ENCODE measurements at places on chromosomes 16 and 17.
A peak's percentile ranks its signal among the peaks of the same experiment; 100 is the strongest.

- H3K27ac ChIP-seq, result peak overlapping the region; percentile 56
- H3K27me3 ChIP-seq, result no peaks in the 10 kb centered on the region
- H3K36me3 ChIP-seq, result no peaks in the 10 kb centered on the region
- peak; percentile 85 for DNase-seq
- no peak overlapping the region for H3K4me3 ChIP-seq
Measured at GRCh38 chr16:69396187-69397061, 10.6 kb upstream of the TERF2 start.

DNA sequence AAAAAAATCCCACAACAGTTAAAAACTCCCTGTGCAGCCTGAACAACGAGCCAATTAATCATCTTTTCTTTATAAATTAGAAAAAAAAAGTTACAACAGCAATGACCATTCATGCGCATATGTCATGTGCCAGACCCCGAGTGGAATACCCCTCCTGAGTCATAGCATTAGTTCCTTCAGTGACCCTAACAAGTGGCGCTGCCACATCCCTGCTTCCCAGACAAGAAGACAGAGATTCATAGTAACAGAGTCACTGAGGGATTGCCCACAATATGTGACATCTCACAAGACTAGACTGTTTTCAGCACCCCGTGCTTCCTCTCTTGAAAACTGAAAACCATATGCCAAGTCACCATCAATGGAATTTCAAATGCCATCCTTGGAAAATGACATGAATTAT, 7.9 kb downstream of the UMOD start:
- no peak overlapping the region for H3K4me3 ChIP-seq
- no peaks in the 10 kb centered on the region for H3K36me3 ChIP-seq
- H3K4me1 ChIP-seq, result no peaks in the 10 kb centered on the region
- H3K27ac ChIP-seq, result no peak overlapping the region

- H3K27ac ChIP-seq, result no peak overlapping the region
- no peak overlapping the region for H3K4me3 ChIP-seq
- no peaks in the 10 kb centered on the region for H3K27me3 ChIP-seq
- DNase-seq, result no peak
- no peaks in the 10 kb centered on the region for H3K4me1 ChIP-seq
Measured at GRCh38 chr17:63224644-63225043, 221.5 kb downstream of the CYB561 start.

DNA sequence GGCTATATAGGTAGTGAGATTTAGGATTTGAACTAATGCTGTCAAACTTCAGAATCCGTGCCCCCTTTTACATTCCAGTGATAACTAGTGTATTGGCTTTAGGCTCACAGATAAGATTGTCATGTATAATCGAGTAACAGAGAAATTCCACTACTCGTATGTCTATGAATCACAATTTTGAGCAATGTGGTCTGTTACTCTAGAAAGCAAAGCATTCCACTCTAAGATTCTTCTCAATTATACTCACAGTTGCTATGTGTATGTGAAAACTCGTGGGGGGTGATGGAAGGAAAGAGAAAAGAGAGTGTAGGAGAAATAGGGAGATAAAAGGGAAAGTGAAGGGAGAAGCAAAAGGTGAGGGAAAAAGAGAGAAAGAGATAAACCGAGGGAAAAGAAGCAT, 1175.1 kb upstream of the GOT2 start:
- H3K27ac ChIP-seq, result no peak overlapping the region
- H3K36me3 ChIP-seq, result no peaks in the 10 kb centered on the region
- no peaks in the 10 kb centered on the region for H3K4me1 ChIP-seq
- no peak for DNase-seq

DNA sequence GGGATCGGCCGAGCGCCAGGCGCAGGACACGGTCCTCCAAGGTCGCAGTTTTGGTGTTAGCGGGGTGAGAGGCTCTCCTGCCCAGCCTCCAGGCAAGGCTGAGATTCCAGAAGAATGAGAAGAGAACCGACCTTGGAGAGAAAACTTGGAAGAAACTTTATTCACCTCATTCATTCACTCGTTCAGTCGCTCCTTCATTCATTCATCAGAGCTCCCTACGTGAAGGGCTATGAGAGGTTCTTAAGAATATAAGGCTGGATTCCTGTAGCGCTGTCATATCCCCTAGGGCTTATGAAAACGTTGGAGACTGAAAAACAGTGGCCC, 991 bp upstream of the MYH10 start:
- no peak for DNase-seq
- peak overlapping the region; percentile 68 for H3K4me3 ChIP-seq
- H3K27ac ChIP-seq, result peak overlapping the region; percentile 35

GRCh38 chr16:2614761-2615191, 67.5 kb upstream of the KCTD5 start:
- no peak overlapping the region for H3K4me3 ChIP-seq
- H3K27ac ChIP-seq, result no peak overlapping the region
- no peaks in the 10 kb centered on the region for H3K4me1 ChIP-seq

GRCh38 chr17:51144266-51145022, 8.9 kb upstream of the NME1 start:
- no peaks in the 10 kb centered on the region for H3K36me3 ChIP-seq
- DNase-seq, result no peak
- H3K27ac ChIP-seq, result no peak overlapping the region
- no peak overlapping the region for H3K4me3 ChIP-seq
